GM23248 (cell line): ENCODE measurements at places on chromosomes 1 and 21. TPM values are rescaled to one million over a fixed set of nuclear protein-coding genes. Genes with fewer than 3 reads are reported as not detected.

- DNase-seq = no peak
These were observed 18.9 kb downstream of the GPR137B start for GRCh38 chr1:236161230-236161629.

- no peak for DNase-seq
These were observed 4.1 kb downstream of the KRTAP12-1 start for GRCh38 chr21:44677881-44678280.

DNA sequence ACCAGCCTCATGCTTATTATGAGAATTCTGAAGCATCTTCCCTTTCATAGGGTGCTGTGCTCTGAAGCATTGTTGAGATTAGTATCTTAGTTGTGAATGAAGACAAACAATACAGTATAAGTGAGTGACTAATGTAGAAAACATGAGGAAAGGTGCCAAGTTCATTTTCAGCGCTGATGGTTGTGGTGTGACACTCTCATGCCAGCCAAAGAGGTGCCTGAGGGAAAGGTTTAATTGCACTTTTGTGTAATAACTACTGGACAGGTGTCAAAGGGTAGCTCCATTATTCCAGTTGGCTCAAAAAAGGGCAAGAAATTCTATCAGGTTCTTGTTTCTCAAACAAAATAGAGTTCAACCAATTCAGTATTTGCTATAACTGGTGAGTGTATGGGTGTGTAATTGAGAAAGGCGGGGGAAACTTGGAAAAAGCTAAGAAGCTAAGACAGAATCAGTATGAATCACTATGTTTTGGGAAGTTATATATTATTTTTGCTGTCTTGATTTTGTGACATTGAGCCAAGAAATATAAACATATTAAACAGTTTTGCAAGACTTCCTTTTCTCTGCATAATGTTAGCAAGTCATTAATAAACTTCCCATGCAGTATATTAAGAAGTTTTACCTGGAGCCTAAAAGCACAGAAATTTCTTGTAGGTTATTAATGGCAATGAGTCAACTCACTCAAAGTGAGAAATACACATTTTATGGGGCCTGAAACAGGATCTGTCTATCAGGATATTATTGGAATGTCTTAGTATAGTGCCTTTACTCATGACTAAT is 31.8 kb downstream of the KCNK2 start:
- peak; percentile 87 for DNase-seq

Gene KRTAP21-2
- not detected in 2 replicates for total RNA-seq
